ENCODE measurements at places on chromosomes 13 and 19.
A peak's percentile ranks its signal among the peaks of the same experiment; 100 is the strongest.

DNA sequence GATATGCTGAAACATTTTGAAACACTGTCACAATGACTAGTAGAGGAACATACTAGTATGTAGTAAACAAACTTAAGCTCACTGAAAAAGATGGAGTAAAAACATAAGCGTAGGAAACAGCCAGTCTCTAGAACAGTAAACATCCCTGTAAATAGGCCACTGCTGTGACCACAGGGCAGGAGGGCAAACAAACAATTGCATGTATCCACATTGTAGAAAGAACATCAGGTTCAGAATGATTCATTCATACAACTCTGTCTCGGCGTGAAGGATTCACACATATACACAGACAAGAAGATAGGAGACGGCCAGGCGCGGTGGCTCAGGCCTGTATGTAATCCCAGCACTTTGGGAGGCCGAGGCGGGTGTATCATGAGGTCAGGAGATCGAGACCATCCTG lies 390.1 kb downstream of the IRS2 start:
- DNase-seq = no peak

DNA sequence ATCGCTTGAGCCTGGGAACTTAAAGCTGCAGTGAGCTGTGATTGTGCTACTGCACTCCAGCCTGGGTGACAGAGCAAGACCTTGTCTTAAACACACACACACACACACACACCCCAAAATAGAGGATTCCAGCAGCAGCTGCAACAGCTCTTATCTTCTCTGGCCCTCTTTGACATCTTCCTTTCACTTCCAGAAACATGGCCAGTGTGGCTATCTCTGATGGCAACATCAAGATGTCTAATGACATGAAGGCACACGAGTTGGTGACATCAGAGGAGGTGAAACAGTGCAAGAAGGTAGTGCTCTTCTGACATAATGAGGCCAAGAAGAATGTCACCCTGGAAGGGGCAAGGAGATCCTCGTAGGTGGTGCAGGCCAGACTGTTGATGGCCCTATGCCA lies 81.2 kb downstream of the TM9SF2 start:
- DNase-seq = no peak

- DNase-seq = no peak
Observed at GRCh38 chr19:52923778-52924593, 758 bp upstream of the ZNF888 start.

- no peak for DNase-seq
Observed at GRCh38 chr19:5355076-5355475, 14.5 kb upstream of the PTPRS start.

DNA sequence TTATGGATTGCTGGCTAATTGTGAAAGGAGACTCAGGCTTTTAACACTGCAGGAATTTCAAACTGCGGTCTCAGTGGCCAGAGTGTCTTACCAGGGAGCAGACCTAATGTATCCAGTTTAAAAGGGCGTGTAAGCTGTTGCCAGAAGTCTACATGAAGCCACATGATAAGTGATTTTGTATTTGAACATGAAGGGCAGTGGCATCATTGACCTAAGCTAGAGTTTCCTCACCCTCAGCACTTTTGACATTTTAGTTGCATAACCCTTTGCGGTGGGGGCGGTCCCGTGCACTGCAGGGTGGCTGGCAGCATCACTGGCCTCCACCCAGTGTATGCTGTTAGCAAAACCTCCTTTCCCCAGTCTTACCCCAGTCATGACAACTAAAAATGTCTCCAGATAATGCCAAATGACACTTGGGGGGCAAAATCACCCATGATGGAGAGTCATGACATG lies 23.7 kb upstream of the GPR18 start:
- DNase-seq = no peak

GRCh38 chr13:111404746-111405145 lies 84.3 kb downstream of the TEX29 start:
- DNase-seq = no peak

DNA sequence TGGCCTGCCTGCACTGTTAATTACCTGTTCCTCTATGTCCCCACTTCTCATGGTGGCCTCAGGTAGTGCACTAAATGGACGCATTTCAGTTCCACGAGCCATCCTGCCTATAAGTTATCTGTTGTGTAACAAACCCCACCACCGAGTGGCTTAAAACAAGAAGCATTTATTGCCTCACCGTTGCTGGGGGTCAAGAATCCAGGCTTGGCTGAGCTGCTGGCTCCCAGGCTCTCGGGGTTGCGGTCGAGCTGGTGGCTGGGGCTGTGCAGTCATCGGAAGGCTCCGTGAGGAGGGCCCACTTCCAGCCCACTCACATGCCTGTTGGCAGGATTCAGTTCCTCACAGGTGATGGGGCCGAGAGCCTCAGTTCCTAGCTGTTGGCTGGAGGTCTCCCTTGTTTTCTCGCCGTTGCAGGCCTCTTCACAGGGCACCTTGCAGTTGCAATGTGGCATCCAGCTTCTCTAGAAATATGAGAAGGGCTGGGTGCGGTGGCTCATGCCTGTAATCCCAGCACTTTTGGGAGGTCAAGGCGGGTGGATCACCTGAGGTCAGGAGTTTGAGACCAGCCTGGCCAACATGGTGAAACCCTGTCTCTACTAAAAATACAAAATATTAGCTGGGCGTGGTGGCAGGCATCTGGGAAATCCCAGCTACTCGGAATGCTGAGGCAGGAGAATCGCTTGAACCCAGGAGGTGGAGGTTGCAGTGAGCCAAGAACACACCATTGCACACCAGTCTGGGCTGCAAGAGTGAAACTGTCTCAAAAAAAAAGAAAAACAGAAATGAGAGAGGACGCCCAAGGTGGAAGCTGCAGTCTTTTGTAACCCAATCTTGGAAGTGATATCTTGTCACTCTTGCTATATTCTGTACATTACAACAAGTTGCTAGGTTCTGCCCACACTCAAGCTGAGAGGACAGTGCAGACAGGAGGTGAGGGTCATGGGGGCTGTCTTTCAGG lies 6.5 kb upstream of the PTOV1 start:
- DNase-seq = no peak

GRCh38 chr19:51501594-51502263 lies at the start of gene SIGLEC12:
TSS of gene SIGLEC12 (minus strand) at chr19:51501800. CDS start at chr19:51501733, 67 bp downstream.
- DNase-seq = no peak

DNA sequence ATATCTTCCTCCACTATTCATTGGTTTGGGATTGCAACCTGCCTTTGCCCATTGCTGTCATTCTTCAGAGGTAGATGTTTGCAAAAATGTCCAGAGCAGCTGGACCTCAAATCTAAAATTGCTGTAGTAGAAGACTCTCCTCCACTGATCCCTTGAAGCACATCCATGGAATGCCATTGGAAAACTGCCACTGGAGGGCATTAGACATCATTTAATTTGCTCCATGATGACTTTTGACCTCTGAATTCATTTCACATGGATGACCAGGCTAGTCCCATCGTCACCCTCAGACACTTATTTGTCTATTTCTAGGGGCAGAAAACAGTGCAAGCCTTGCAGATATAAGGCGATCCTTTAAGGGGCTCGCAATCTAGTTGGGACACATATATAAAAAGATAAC lies 33.9 kb upstream of the FLT1 start:
- no peak for DNase-seq

DNA sequence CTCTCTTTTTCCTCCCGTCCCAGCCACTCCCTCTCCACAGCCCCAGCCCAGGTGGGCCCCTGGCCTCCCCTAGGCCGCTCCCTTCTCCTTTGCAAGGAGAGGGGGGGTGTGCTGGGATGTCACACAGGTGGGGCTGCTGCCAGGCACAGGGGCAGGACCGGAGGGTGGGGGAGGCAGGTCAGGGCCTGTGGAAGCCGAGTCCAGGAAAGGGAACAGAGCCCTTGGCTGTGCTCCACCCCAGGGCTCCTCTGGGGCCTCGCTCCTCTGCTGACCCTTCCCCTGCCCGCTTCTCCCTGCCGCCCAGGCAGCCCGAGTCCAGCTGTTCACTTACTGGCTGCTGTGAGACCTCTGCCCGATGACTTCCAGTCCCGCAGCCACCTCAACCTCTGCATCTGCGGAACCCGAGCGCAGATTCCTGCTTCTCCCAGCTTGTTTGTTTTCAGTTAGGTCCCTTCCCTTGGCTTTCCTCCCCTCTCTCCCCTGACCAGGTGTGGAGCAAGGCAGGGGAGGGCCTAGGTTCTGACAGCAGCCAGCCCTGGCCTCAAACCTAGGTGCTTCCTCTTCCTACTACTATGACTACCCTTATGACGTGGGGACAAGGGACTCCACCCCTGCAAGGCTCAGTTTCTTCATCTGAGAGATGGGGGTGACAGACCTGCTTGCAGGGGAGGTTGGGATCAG lies 850 bp upstream of the KLK11 start:
- DNase-seq = no peak

DNA sequence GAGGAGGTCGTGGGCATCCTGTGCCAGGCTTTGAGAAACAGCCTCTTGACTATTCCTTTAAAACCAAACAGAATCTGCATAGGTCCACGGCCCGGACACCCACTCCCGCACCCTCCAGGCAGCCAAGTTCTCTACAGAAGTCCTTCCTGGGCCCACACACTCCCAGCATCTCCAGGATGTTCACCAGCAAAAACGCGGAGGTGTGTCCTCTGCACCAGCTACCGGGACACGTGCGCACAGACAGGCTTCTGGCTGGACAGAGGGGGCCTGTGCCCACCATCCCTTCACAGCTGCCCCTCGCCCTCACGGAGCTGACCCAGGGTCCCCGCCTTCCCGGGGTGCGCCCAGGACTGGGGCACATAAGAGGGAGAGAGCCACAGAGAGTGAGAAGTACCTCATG lies 44.2 kb downstream of the CEBPG start:
- DNase-seq = no peak

DNA sequence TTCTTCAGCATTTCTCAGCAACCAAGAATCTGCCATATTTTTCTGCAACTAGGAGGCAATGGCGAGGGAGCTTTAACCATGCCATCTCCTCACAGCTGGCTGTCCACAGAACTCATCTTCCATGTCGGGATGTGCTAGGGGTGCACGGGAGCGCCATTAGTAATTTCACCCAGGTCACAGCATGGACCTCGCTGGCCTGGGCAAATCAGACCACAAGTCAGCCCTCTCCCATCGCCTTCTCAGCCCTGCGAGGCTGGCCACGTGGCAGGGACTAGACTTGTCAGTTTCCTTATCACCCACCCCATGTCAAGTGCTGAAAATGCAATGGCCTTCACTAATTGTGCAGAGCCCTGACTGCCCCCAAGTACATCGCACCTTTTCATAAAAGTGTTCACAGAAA lies 15.7 kb downstream of the COL4A1 start:
- DNase-seq = no peak

- DNase-seq = peak; percentile 96
Observed at GRCh38 chr19:4182084-4182810, at the start of the genes ANKRD24 and SIRT6. TSS of gene ANKRD24 (plus strand) at chr19:4182689. CDS start at chr19:4186426, 3,737 bp downstream. TSS of gene SIRT6 (minus strand) at chr19:4182563. CDS start at chr19:4182539, 24 bp downstream.

DNA sequence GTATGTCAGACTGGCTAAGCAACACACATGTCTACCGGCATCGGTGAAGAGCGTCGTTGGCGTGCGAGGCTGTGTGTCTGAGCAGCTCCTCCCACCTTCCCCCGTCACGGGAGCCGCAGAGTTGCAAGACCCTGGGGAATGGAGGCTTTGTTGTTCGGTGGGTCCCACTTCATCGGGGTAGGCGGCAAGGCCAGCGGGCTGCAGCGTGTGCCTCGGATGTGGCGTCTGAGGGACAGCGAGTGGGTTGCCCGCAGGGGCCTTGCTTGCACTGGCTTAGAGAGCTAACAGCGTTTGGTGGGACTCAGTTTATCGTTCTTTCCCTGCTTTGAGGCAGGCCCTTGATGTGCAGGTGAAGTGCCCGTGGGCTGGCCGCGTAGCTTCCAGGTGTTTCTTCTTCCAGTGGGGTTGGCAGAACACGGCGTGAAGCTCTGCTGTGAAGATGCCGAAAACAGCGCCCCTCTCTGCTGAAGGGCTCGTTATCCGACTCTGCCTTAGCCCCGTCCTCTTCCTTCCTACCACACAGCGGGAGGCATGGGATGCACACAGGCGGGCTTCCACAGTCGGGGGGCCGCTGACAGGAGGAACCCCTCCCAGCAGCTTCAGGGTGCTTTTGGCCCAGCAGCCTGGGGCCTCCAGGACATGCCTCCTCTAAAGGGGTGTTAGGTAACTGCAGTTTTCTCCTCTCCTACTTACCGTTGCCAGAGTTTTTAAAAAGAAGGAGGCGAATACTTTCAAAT lies 85.2 kb downstream of the ATP11A start:
- no peak for DNase-seq

- no peak for DNase-seq
Observed at GRCh38 chr13:110520431-110521295, 40.9 kb downstream of the RAB20 start.

- DNase-seq = no peak
Observed at GRCh38 chr13:107217251-107217650, 649.3 kb upstream of the ARGLU1 start.

GRCh38 chr19:821231-821824 lies 427 bp downstream of the PLPPR3 start:
- no peak for DNase-seq

DNA sequence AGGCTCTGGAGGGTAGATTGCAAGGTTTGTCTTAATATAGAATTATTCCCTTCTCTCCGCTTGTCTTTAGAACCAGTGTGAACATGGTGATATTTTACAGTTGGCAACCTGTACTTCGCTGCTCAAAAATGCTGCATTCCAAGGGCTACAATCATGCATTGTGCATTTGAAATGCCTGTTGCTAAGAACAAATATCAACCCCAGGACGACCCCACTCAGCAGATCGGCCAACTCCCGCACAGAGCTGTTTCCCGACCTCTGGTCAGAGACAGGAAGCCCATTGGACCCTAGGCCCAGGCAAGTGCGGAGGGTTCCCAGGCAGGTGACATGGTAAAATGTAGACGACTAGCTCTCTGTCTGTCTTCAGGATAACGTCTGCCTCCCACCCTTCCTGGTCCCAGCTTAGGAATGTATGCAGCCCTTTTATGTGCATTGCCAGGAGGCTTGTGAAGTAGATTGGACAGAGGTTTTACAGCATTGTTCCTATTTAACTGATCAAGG lies 263.5 kb downstream of the FOXO1 start:
- no peak for DNase-seq

DNA sequence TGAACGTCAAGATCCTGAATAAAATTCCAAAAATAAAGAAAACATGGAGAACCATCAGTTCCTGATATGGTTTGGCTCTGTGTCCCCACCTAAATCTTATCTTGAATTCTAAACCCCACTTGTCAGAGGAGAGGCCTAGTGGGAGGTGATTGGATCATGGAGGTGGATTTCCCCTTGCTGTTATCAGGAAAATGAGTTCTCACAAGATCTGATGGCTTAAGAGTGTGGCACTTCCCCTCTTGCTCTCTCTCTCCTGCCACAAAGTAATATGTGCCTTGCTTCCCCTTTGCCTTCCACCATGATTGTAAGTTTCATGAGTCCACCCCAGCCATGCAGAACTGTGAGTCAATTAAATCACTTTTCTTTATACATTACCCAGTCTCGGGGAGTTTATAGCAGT lies 827.4 kb downstream of the GPC5 start:
- DNase-seq = no peak

GRCh38 chr19:48660852-48661710 lies 11.7 kb downstream of the NTN5 start:
- DNase-seq = peak; percentile 88

GRCh38 chr19:16888629-16889365 lies at the start of gene F2RL3:
TSS of gene F2RL3 (plus strand) at chr19:16888999. CDS start at chr19:16889190, 191 bp downstream.
- no peak for DNase-seq
